LNCaP clone FGC (cell line): ENCODE measurements at places on chromosomes 5 and 9.

DNA sequence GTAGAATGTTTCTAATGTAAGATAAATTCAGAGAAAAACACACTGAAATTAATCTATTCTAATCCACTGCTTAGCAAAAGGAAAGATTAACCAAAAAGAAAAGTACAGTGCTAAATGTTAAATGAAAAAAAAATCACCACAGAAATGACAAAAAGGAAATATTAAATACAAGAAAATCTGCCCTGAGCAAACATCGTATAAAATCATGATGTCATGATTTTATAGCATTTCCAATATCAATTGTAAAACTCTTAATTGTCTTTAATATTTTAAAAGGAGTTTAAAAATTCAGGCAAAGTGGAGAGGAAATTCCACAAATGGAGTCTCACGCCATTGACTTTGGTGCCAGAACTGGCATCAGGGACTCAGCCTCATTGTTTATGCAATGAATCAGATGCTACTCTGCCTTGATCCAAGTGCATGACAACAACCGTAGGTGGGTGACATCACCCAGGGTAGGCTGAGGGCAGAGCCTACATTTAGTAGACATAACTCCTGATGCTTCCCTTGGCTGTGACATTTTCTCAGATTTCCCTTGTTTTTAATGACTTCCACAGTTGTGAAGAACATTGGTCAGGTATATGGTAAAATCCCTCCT lies 696.8 kb downstream of the SEMA5A start:
- DNase-seq = no peak

- DNase-seq = no peak
These were observed 47.1 kb downstream of the ST8SIA4 start for GRCh38 chr5:100855937-100856430.

GRCh38 chr9:137480686-137481683 lies 21.9 kb upstream of the NSMF start:
- DNase-seq = no peak

DNA sequence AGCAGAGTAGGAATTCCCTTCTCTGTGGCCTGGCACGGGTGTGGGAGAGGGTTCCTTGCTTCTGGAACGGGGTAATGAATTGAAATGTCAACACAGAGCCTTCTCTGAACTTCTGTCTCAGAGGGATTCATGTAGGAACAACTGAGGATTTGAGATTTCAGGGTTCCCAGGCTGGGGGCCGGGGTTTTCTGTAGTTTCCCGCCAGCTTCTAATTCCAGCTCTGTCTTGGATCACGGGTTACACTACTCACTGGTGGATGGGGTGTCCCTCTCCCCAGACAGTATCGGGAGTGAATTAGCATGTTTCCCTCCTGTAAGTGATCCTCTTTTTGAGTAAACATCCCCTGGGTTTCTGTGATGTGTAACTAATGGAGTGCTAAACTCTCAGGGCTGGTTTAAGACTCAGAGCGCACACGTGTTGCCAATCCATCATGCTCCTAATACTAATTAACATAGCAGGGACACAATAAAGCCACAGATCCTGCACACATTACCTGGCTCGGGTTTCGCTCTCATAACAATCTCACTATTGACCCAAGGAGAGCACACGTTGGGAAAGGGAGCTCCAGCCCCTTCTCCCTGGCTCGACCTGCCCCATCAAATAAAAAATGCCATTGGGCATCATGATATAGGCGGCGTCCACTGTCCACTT lies 18.1 kb upstream of the DMRT2 start:
- DNase-seq = no peak

GRCh38 chr9:99075246-99075912 lies 29.5 kb upstream of the TGFBR1 start:
- no peak for DNase-seq

DNA sequence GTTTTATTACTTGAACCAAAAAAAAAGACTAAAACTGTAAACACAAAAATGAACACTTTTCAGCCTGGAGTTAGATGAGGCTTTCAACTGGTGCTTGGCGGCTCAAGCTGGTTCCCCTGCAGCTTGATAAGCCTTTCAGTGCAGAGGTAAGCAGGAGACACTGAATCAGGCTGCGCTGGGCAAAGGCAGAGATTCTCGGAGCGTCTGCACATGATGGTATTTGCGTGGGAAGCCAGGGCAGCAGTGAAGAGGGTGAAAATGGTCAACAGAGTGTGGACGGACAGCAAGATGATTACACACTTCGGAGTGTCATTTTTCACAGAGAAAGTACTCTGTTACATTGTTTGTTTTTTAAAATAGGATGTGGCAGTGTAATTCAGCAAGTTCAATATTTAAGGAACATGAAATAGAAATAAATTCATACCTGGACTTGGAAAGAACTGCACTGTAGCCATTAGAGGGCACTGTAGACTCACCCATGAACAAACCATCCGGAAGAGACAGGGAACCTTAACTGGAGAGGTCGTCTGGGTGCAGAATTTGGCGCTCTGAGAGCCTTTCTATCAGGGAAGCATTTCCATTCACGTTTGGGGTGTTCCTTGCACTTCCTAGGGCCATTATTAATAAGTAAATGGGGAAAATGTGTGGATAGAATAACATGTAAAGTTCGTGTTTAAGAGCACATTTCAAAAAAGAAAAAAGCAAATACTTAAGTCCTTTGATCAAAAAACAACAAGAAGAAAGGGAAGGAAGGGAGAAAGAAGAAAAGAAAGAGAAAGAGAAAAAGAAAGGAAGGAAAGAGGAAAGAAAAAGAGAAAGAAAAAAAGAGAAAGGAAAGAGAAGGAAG lies 69.8 kb downstream of the ICE1 start:
- peak; percentile 54 for DNase-seq

DNA sequence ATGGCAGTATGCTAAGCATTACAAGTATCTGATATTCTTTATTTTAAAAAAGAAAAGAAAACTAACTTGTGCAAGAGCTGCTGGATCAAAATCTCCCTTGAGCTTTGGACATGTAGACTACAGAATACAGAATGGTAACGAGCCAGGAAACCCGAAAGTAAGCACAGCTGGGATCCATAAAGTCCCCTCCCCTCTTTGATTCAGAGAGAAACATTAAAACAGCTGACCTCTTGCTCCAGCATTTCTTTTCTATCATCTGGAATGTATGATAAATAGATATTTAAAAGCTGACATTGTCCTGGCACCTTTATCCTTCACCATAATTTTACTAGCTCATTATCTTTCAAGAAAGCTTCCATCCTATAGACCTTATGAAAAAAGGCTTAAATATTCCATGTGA lies 28.2 kb upstream of the LPAR1 start:
- no peak for DNase-seq

DNA sequence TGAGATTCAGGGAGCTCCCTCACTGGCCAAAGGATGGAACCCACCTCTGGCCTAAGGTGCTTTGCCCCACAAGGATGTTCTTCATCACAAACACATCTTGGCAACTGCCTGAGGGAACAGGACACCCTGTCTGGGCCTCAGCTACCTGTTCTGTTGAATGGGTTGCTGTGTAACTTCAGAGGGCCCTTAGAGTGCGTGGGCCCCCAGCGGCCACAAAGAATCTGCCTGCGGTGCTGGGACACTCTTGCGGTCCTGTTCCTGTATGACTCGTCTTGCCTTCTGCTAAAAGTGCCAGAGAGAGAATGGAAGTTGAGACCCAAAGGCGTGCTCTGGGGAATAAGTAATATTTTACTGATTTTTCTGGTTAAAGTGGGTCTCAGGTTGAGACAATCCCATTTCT lies 14.1 kb upstream of the RPL26L1 start:
- DNase-seq = no peak

DNA sequence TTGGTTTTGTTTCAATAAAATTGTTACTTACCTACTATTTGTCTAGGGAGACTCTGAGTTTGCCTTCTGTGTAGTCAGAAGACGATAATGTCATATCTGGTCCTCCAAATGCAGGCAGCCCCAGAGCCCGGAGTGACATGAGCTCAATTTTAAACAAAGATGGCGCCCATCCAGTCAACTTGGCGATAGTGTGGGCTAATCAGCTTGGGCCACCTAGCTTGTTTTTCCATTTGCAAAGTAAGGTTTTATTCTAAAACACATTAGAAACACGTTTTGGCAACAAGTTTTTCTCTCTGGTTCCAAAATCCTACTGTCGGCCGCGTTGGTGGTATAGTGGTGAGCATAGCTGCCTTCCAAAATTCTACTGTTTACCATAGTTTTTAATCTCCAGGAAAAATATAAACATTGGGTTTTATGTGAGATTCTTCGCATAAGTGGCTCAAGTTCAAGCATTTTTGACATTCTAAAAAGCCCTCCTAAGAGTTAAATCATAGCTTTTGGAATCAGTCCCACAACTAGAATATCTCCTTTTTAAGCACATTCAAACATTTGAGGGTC lies 13.2 kb downstream of the TSC1 start:
- no peak for DNase-seq

GRCh38 chr9:16069671-16070454 lies 517.0 kb downstream of the CCDC171 start:
- DNase-seq = no peak

DNA sequence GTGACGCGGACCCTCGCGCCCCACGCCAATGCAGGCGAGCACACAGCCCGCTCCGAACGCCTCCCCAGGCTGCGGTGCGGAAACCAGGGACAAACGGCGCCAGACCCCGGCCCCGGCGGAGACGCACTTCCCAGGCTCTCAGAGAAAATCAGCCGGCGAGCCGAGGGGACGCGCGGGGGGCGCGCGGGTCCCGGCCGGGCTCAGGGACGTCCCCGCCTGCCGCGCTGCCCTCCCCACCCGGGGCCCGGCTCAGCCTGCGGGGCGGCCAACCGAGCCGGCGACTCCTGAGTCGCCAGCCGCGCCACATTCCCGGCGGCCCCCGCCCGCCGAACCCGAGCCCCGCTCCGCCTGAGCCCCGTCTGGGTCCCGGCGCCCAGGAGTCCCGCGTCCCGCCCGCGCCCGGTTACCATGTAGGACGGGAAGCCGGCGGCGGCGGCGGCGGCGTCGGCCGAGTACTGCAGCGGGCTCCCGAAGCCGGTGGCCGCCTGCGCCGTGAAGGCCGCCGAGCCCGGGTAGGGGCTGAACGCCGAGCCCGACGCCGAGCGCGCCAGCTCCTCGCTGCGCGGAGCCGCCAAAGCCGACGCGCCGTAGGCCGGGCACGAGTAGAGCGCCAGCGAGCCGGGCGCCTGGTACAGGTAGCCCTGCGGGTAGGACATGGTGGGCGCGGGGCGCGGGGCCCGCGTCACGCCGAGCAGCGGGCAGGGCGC lies 566 bp downstream of the IRX2 start:
- no peak for DNase-seq

- no peak for DNase-seq
These were observed 253.8 kb downstream of the CDK5RAP2 start for GRCh38 chr9:120326049-120326693.

- no peak for DNase-seq
These were observed 44.5 kb upstream of the ZNF622 start for GRCh38 chr5:16510098-16510497.

- no peak for DNase-seq
These were observed 95.9 kb upstream of the SLC25A48 start for GRCh38 chr5:135738564-135738875.

DNA sequence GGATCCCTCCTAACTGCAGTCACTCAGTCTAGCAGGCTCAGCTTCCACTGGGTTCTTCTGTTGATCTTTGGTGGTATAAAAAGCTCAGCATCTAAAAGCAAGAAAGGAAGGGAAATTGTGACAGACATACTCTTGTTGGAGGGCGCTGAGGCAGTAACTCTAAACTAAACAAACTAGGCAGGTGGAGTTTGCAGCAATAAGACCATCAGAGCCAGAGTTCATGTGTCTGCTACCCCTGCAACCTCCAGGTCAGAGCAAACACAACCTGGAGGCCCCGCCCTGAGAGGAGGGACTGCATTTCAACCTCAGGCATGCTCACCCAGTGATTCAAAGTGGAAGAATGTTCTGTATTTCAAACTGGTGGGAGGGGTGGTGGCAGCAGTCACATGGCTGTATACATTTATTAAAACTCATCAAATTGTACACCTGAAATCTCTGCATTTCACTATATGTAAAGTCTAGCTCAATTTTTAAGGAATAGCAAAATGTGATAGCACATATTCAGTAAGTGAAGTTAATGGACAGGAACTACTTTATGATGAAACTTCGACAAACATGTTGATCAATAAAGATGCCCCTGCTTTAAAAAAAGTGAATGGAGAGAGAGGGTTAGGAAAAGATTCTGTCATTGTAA lies 7.1 kb downstream of the ACTL7A start:
- no peak for DNase-seq

- DNase-seq = no peak
These were observed at the start of gene LHX3 for GRCh38 chr9:136204838-136205706. TSS of gene LHX3 (minus strand) at chr9:136205128. CDS start at chr9:136205012, 116 bp downstream.

DNA sequence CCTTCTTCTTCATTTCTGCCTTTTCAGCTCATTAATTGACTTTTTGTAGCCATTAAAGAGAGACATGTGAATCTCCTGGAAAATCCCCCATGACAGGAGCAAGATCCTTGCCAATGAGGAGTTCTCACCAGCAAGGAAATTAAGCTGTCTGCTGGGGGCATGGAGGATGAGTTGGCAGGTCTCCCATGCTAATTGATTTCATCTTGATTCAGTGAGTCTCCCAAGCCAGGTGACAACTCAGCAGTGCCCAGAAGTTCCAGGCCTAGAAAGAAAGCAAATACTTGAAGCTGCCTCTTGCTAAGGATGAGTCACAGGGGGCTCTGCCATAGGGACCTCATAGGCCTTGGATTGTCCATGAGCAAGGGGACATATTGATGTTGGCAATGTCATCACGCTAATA lies 30.0 kb upstream of the ADRA1B start:
- no peak for DNase-seq

DNA sequence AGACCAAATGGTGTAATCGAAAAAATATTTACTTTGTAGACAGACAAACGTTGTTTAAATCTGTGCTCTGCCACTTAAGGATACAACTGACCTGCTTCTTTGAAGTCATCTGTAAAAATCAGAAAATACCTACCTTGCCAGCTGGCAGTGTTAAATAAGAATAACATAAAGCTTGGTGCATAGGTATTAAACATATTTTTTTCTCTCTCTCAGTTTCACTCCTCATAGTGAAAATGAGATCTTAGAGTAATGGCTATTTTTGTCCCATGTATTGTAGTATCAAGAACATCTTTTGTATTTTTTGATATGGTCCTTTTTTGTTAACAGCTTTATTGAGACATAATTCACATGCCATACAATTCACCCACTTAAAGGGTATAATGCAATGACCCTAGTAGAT lies 17.9 kb upstream of the RANBP17 start:
- DNase-seq = no peak

DNA sequence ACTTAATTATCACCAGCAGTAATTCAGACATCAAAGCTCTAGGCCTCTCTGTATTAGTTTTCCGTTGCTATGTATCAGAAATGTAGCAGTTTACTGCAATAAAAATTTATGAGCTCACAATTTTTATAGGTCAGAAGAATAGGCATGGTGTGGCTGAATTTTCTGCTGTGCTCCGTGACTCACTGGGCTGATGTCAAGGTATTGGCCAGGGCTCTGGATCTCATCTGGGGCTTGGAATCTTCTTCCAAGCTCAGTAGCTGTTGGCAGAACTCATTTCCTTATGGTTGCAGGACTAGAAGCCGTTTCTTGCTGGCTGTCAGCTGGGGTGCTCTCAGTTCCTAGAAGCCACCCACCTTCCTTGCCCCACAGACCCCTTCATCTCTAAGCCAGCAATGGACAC lies 66.3 kb downstream of the PSAT1 start:
- DNase-seq = no peak

GRCh38 chr5:172502410-172502809 lies 48.1 kb upstream of the SH3PXD2B start:
- DNase-seq = no peak

- no peak for DNase-seq
These were observed 166.4 kb downstream of the DMRT2 start for GRCh38 chr9:1216532-1216931.
